Hindlimb muscle (tissue), 1 donor: ENCODE measurements at places on chromosomes 5 and 9.

DNA sequence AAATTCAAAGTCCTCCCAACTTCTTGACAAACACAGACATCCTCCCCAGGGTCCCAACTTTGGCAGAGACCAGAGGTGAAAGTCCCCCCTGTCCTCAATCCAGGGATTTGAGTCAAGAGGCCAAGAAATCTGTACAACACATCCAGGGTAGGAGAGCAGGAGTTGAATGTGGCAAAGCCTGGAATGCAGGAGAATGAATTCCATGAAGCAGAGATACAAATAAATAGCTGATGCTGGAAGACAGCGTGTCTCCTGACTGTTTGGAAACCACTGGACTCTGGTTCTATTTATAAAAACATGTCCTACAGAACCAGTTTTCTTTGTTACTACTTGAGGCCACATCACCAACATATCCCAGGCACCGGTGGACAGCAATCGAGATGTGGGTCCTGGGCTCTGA is 43.7 kb upstream of the SLIT3 start:
- DNase-seq, result no peak

DNA sequence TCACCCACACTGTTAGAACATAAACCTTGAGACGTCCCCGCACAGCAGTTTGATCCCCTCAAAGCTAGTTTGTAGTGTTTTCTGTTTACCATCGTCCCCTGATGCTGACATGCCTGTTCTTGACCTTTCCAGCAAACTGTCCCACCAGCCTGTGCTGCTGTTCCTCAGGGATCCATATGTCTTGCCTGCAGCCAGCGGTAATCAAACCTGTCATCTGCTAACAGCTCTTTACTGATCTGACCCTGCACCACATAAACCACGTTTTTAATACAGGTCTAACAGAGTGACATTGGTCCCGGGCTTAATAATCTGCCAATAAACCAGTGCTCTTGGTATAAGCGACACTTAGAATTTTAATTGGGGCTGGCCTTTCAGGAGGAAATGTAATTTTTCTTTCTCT is 34.7 kb downstream of the PPIC start:
- DNase-seq, result no peak

DNA sequence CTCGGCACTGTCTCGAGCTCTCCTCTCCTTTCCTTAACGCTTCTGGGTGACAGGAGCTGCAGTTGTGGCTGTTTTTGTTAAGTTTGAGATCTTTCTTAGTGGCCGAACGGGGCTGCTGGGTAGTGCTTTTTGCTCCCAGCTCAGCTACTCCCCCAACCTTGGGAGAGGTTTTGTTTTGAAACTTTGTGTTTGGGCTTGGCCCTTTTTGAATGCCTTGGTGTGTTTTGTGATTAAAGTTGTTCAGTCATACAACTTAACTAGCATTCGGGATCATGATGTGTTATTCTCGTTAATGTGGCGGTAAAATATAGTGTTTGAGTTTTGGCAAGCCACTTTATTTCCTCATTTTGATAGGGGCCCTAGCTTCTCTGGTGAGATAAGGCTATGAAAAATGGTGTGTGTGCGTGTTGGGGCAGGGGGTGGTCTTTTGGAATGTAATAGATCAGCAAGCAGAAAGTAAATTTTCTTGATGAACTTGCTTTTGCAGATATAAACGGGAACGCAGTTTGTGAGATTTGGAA is 1.1 kb downstream of the KDM3B start:
- peak; percentile 67 for DNase-seq

DNA sequence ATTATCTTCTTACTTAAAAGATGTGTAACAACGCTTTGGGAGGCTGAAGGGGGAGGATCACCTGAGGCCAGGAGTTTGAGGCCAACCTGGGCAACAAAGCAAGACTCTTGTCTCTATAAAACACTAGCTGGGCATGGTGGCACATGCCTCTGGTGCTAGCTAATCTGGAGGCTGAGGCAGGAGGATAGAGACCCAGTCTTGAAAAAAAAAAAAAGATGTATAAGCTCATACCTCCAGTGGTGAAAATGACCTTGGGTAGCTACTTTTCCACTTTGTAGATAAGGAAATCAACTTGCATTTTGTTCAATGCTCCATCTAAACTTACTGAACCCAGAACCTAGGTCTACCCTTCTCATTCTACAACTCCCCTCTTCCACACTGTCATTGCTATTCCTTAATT is 16.6 kb downstream of the ARRDC3 start:
- DNase-seq, result no peak

GRCh38 chr5:72255237-72255636 is 64.8 kb downstream of the MRPS27 start:
- DNase-seq, result no peak

- no peak for DNase-seq
Measured at GRCh38 chr5:146703499-146703898, 175.1 kb downstream of the PPP2R2B start.

DNA sequence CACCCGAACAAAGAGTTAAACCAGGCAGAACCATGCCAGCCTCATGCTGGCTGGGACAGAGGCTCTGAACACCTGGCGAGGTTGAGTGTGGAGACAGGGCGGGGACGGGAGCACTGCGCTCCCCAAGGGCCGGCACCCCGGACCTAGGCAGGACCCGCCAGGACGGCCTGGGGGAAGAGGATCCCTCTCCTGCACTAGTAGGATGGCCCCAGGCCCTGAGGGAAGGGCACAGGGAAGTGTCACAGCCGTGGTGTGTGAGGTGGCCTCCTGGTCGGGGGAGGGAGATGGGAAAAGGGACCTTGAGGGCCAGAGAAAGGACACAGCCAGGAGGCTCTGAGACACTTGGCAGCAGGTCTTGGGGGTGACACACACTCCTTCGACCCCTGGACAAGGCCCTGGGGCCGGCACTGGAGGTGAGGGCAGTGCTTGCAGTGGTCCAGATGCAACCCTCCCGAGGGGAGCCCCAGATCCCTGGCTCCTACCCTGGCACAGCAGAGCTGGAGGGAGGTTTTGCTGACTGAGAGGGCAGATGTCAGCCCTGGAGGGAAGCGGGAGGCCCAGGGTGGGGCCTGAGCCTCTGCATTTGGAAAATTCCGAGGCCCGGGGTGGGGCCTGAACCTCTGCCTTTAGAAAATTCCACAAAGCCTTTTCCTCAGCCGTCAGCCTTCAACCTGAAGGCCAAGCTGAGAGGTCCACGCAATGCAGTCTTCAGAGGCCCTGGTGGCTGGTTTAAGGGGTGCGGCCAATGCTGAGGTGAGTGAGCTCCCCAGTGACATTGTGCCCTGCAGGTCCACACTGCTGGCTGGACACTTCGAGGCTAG is 24.8 kb upstream of the TERT start:
- DNase-seq, result no peak

DNA sequence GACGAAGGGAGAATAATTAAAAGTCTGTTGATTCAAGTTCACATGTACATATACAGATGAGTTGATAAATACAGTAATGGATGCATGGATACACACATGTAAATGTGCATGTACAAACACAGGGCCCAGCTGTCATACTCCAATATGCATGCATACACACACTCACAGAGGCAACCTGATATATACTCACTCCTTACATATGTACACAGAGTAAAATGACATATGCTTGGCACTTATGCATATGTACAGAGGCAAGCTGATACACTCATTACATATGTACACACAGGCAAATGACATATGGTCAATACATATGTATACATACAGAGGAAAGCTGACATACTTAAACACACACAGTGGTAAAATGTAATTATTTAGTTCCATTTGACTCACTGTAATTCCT is 7.2 kb upstream of the TMEFF1 start:
- no peak for DNase-seq

DNA sequence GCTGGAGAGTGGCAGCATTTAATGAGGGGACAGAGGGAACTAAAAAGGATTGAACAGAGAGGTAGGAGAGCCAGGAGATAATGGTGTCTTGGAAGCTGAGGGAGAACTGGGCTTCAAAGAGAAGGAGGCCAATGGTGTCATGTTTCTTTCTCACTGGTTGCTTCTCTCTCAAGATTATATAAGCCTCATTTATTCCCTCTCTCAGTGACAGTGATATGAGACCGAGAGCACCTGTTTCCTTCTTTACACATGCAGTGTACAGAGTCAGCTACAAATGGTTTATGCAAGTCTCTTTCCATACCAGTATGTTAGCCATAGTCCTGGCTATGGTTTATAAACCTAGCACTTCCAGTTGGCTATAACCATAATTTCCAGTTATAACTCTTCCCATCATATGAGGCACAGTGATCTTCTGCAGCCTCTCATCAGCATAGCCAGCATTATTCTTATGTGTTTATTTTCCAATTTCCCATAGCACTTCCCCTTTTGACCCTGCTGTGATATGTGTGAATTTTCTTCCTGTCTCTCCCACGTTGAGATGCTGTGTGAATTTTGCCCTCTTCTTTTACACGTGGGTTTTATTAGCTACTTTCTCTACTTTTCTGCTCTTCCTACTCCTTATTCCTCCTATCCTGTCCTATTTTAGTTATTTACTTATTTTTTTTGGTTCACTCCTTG is 71.2 kb downstream of the UNC13B start:
- no peak for DNase-seq

DNA sequence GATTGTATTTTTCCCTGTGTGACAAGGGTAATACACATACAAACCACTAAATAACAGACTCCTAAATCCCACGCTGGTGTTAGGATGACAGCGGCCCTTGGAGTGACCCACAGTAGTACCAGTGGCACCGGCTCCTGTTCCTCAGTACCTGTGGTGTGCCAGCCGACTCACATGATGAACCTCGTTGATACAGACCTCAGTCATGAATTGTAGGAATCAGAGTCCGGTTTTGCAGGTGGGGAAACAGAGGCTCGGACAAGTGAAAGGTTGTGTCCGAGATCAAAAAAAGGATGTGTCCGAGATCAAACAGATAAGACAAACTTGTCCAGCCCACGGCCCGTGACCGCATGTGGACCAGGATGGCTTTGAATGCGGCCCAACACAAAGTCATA is 78.0 kb downstream of the AMBP start:
- no peak for DNase-seq

DNA sequence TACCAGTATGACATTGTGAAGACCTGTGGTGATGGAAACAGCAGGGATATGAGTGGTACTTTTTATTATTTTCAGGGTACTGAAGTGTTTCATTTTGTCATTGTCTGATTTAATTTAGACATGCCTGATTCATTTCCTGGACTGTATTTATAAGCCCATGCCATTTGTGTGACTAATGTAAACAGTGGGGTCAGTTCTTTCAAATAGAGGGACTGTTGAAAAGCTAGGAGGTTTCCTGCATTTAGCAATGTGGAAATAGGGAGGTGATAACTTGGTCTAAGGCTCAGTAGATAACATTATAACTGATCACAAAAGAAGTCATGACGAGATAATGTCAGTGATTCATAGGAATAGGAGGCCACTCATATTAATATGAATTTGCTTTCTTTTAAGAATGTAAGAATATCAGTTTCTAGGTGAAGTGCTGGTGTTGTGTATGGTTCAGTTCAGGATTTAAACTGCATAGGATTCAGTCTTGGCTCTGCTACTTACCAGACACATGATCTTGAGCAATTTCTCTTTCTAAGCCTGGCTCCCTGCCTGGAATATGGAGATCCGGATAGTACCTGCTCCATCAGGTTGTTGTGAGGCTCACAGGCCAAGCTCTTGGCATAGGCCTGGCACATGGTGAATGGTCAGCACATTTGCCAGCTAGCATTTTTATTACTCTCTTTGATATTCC is 7.5 kb downstream of the RASGRF2 start:
- peak; percentile 45 for DNase-seq

DNA sequence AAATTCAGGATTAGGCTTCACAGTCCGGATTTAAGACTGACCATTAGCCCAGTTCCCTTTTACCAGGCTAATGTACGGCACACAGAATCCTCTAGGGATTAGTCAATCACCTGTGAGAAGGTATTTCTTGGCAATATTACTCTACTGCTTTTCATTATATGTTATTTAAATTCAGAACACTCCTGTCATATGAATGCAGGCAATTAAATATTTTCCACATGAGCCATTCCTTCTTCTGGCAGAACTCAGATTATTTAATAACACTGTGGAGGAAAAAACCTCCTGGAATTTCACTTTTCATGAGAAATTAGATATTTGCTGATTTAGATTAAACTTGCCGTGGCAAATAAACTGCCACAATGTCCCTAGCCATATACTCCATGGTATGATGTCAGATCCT is 1357.5 kb upstream of the C9orf72 start:
- DNase-seq, result peak; percentile 7

GRCh38 chr5:52846182-52846842 is 58.6 kb downstream of the ITGA1 start:
- no peak for DNase-seq

GRCh38 chr5:179342577-179342976 is 2.7 kb downstream of the ADAMTS2 start:
- no peak for DNase-seq
